ENCODE measurements at places on chromosomes 1 and 21.

GRCh38 chr21:15472108-15473040 is 257.4 kb upstream of the USP25 start:
- peak; percentile 2 for DNase-seq

DNA sequence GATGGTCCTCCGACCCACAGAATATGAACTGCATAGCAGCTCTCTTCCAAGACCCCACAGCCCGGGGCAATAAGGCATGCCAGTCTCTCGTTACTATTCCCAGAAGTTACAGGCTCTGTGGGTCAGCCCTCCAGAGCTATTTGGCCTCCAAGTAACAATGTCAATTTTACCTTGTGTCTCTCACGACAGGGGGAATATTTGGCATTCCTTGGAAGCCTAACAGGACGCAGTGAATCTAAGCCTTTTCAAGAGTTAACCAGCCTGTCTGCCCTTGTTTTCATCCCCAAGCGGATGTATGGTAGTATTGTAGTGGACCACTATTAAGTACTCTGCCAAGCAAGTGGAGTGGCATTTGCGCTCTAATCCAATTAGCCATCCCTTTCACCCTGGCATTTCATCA is 24.4 kb upstream of the GNG4 start:
- DNase-seq = no peak

DNA sequence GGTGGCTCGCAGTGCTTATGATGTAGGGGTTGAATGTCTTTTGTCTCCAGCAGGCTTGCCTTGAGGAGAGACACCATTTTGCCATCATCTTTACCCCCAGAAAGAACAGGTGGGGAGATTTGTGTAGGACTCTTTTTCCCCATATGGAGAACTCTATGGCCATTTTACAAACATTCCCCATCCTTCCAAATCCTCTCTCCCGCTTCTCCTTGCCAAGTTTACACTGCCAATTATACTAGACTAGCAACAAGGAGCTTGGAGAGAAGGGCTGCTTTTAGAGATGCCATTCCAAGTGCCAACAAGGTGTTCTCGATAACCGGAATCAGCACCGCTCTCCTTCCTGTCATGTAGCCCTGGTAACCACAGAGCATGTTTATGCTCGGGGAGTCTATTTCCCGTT is 233.1 kb downstream of the CAMTA1 start:
- no peak for DNase-seq

DNA sequence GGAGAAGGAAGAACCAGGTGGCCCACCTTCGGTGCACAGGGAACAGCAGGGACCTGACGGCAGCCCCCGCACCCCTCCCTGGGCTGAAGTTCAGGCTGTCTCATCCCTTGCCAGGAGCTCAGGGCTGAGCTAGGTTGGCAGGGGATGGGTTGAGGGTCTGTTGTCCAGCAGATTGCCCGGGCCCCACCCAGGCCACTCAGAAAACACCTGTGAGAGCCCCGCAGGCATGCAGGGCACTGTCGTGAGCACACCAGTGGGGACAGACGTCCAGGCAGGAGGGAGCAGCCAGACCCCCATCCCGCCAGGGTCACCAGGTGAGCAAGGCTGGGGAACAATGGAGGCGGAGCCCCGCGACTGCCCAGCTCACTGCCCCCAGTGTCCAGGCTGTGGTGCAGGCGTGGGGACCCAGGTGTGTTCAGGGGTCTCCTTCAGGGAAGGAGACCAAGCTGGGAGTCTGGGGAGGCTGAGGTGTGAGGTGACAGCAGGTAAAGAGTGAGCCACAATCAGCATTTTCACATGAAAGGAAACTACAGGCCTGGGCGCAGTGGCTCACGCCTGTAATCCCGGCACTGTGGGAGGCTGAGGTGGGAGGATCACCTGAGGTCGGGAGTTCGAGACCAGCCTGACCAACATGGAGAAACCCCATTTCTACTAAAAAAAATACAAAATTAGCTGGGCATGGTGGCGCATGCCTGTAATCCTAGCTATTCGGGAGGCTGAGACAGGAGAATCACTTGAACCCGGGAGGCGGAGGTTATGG is 9.4 kb upstream of the SAMD11 start:
- DNase-seq = no peak

- DNase-seq = no peak
These were observed 52.3 kb downstream of the PAPPA2 start for GRCh38 chr1:176515310-176515709.

DNA sequence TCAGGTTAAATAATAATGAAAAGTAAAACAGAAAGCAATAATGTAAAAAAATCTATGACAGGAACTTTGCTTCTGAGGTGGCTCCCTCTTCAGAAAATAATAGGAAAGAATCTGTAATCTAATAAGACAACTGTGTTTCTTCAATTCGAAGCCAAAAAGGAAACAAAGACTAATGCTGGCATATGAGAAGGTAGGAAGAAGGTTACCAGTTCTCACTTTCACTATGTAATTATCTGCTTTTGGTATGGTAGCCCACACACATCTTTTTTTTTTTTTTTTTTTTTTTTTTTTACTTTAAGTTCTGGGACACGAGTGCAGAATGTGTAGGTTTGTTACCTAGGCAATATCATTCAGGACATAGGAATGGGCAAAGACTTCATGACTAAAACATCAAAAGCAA is 47.1 kb downstream of the COP1 start:
- no peak for DNase-seq

DNA sequence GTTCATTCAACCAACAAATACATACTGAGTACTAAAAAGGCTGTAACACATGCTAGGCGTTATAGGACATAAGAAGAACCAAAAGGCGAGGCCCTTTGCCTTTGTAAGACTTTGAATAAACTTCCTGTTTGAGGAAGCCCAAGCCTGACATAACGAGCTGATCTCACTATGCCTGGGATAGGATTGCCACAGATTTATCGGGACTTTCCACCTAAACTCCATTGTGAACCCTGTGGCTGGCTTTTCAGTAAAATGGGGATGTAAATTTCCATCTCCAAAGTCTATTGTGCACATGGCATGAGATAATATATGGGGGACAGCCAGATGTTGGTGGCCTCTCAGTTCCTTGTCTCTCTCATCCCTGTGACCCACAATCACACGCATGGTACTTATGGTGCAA is 41.9 kb downstream of the LMO4 start:
- DNase-seq = no peak

- peak; percentile 55 for DNase-seq
These were observed 97.2 kb downstream of the ACTL8 start for GRCh38 chr1:17852383-17852782.

DNA sequence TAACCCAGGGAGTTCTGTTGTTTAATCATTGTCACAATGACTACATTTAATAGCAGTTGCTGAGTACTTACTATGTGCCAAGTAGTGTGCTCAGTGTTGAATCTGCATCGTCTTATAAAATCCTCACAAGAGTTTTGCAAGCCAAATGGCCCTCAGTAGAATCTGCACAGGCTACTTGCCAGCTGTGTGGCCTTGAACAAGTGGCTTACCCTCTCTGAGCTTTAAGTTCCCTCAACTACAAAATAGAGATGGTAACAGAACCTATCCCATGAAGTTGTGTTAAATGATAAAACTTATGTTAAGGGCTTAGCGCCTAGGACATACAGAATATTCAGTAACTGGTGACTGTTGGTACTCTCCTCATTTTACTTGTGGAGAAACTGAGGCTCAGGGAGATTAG is 9.1 kb upstream of the SLC30A2 start:
- no peak for DNase-seq

DNA sequence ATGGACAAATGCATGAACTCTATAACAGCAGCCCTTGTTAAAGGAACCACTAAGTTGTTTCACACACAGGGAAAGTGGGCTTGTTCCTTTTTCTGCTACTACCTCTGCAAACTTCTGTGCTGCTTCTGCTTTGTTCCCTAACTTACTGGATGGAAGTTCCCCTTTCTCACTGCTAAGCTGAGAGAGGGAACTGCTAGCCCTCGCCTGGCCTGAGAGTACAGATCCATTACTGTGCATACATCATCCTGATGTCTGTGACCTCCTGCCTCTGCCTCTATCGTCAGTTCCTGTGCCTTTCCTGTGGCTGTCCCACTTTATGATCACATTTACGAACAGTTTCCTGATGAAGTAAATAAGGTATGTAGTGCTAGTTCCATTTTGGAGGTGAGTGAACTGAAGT is 3.5 kb downstream of the GNAT2 start:
- DNase-seq = no peak

- no peak for DNase-seq
These were observed 395.4 kb upstream of the BEND5 start for GRCh38 chr1:49171941-49172593.

DNA sequence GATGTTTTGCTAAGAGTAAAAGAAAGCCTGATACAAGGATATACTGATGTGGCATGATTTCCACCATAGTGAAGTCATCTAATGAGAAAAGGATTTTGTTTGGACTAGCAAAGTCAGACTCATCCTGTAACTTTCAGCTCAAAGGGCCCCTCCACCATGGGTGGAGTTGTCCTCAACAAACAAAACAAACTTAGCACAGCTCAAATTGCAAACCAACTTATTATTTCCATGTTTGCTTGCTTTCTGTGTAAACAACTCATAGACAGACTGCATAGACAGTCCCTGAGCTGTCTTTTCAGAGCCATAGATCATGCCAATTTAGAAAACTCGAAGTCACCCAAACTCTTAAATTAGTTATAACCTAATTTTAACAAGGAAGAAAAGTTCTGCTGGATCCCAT is 69.4 kb upstream of the VAV3 start:
- no peak for DNase-seq

GRCh38 chr1:244084763-244085162 is 33.7 kb downstream of the ZBTB18 start:
- no peak for DNase-seq

- no peak for DNase-seq
These were observed 19.9 kb upstream of the LPAR3 start for GRCh38 chr1:84912726-84913554.

DNA sequence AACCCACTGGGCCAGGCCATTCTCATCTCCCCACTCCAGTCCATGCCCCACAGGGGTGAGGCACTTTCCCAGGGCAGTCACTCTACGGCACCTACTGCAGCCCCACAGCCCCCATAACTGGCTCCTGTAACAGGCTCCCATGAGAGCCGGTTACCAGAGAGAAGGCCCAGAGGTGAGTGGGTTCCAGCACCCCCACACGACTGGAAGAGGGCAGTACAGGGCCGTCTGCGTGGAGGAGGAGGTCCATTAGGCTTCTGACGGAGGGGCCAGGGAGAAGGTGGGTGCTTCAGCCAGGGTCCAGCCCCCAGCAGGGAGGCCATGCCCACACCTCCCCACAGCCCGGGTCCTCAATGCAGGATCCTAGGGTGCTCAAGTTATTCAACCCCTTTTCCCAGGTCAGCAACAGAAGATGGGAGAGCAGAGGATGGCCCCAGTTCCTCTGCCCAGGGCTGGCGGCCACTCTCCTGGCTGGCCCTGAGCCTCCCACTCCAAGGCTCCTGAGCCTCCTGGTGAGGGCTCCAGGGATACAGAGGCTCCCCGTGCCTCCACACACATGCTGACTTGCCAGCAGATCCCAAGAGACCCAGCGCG is 1.6 kb downstream of the ACAP3 start:
- no peak for DNase-seq

DNA sequence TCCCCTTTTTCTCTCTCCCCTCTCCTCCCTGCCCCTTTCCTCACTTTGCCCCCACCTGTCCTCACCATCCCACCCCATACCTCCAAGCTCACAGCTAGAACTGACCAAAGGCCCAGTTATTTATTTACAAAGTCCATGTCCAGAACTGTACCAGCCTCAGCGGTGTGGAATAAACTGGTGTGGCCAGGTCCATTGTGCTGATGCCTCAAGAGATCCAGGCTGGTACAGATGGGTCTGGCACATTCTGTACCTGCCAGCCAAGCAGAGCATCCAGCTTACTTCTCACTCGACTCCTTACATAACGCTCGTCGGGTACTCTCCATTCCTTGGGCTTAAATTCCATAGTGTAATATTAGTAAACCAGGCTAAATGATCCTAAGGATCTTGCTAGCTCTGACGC is 11.8 kb downstream of the PDZK1IP1 start:
- DNase-seq = no peak

DNA sequence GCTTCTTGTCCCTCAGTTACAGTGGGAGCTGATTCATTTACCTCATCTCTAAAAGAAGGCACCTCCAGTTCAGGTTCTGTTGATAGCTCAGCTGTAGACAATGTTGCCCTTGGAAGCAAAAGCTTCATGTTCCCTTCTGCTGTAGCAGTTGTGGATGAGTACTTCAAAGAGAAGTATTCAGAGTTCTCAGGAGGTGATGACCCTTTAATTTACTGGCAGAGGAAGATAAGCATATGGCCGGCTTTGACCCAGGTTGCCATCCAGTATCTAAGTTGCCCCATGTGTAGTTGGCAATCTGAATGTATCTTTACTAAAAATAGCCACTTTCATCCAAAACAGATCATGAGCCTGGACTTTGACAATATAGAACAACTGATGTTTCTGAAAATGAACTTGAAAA is 4.5 kb downstream of the ZBED6 start:
- no peak for DNase-seq

GRCh38 chr1:78408810-78409209 is 82.0 kb upstream of the PTGFR start:
- DNase-seq = no peak

DNA sequence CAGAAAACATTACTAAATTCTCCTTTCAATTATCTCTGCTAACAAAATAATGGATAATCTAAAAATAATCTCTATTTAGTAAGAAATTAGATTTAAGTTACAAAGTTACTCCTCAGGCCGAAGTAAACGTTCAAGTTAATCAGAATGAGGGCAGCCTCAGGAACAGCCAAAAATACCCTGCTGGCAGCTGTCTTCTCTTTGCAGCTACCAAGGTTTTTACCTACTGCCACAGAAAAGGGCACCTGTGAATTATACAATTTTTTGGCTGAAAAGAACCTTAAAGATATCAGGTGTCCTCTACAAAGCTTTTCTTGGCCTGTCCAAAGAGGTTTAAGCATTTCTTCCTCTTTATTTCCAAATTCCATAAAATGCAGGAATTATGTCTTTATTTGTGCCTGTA is 84.4 kb downstream of the AKT3 start:
- DNase-seq = no peak

- DNase-seq = no peak
These were observed 39.7 kb downstream of the RIPK4 start for GRCh38 chr21:41726970-41727783.

GRCh38 chr21:36747815-36748383 is 49.0 kb downstream of the SIM2 start:
- peak; percentile 35 for DNase-seq

DNA sequence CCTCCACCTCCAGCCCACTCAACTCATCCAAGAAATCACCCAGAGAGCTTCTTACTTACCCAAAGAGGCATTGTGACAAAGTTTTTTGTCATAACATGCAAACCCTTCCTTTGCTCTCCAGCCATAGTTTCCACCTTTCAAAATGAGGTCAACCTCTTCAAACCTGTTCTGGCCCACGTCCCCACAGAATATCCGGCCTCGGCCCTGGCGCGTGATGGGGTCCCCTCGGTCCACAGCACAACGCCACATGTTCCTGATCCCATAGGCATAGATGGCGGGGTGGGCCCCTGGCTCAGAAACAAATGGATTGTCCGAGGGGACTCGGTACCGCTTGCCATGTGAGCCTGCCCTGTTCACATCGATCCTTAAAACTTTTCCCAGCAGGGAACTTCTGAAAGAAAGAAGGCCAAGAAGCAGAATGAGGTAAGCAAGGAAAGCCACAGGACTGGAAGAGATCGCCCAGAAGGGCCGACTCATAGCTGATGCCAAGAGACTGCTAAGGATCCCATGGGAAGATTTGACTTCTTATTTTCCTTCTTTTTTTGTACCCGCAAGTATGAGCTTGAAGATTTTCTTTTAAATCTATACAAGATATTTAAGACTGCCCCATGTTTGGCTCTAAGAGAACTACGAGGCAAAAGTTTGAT is 7.8 kb downstream of the HHIPL2 start:
- DNase-seq = no peak
